Sigmoid colon (tissue), 7 donors: ENCODE measurements at places on chromosomes 6 and 20. TPM values are rescaled to one million over a fixed set of nuclear protein-coding genes. Genes with fewer than 3 reads are reported as not detected.

DNA sequence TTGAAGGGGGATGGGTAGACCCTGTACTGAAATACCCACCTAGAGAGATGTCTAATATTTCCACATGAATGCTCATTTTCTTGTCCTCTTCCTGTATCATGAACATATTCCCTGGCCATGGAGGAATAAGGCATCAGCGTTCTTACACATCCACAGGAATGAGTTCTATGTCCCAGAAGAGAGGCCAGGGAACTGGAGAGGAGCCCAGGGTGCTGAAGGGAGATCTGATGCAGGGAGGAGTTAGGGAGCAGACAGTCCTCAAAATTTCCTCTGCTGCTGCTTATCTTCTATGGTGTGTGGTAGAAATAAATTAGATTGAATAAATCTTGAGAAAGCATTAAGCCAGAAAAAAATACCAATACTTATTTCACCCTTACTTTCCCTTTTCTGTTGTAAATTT lies 295.0 kb downstream of the KCNQ5 start:
- no peaks in the 10 kb centered on the region for H3K27me3 ChIP-seq
- no peaks in the 10 kb centered on the region for H3K4me1 ChIP-seq
- H3K27ac ChIP-seq, result no peak overlapping the region
- H3K4me3 ChIP-seq, result no peak overlapping the region

- no peak overlapping the region for H3K27ac ChIP-seq
- H3K27me3 ChIP-seq, result no peaks in the 10 kb centered on the region
- peaks cover 41% of the 10 kb centered on the region for H3K4me1 ChIP-seq
- H3K36me3 ChIP-seq, result no peaks in the 10 kb centered on the region
- no peak overlapping the region for H3K4me3 ChIP-seq
- DNase-seq, result no peak
Observed at GRCh38 chr20:62146019-62146755, 2.6 kb downstream of the SS18L1 start.

DNA sequence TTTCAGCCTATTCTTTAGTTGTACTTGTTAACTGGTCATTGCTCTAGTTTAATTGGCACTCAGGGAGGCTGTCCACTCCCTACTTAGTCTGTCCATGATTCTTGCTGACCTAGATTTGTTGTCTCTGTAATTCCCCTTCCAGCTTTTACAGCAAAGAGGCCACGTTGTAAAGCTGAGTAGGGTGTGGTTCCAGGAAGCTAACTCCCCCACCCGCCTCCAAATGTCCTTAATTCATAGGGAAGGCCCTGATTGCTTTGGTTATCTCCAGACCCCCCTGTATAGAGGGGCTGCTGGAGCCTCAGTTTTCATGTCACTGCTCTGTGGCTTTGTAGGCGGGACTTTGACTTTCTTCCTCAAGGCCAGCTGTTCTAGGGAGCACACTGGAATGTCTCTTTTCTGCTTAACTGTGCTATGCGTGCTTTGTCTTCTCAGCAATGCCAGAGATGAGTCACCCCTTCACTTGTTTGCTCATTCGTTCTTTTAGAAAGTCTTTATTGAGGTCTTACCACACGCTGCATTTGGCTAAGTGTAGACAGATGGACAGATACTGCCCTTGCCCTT lies 175.1 kb upstream of the JAG1 start:
- no peak overlapping the region for H3K4me3 ChIP-seq
- no peaks in the 10 kb centered on the region for H3K27me3 ChIP-seq
- H3K4me1 ChIP-seq, result no peaks in the 10 kb centered on the region
- peak overlapping the region; percentile 33 for H3K27ac ChIP-seq

GRCh38 chr6:19554356-19555225 lies 282.6 kb upstream of the ID4 start:
- DNase-seq, result peak; percentile 65
- no peaks in the 10 kb centered on the region for H3K27me3 ChIP-seq
- no peak overlapping the region for H3K4me3 ChIP-seq
- no peaks in the 10 kb centered on the region for H3K36me3 ChIP-seq

DNA sequence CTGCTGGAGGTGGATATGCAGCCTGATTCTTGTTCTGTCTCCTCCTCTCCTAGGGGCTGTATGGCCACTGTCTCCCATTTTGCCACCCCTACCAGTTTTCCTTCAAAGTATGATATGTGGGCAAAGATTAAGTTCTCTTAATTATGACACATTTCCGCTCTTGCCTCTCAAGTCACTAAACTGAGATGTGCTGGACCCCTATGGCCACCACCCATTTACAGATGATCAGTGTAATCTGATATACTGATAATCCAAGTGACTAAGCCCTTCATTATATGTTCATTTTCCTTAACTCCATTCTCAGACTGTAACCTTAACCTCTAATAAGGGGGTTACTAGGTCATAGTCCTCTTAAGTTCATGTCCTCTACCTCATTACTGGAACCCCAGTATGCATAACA lies 711 bp upstream of the C20orf141 start:
- no peaks in the 10 kb centered on the region for H3K36me3 ChIP-seq
- no peak for DNase-seq
- H3K4me1 ChIP-seq, result no peaks in the 10 kb centered on the region

GRCh38 chr6:79894939-79895338 lies 52.4 kb downstream of the ELOVL4 start:
- H3K27me3 ChIP-seq, result no peaks in the 10 kb centered on the region
- H3K4me3 ChIP-seq, result no peak overlapping the region
- DNase-seq, result no peak
- H3K4me1 ChIP-seq, result no peaks in the 10 kb centered on the region
- no peaks in the 10 kb centered on the region for H3K36me3 ChIP-seq

GRCh38 chr6:137443901-137444300 lies 50.3 kb downstream of the OLIG3 start:
- no peaks in the 10 kb centered on the region for H3K27me3 ChIP-seq
- no peaks in the 10 kb centered on the region for H3K4me1 ChIP-seq
- no peaks in the 10 kb centered on the region for H3K36me3 ChIP-seq
- no peak overlapping the region for H3K27ac ChIP-seq

GRCh38 chr6:36980876-36981619 lies 4.9 kb downstream of the MTCH1 start:
- peaks cover 24% of the 10 kb centered on the region for H3K36me3 ChIP-seq
- H3K27me3 ChIP-seq, result no peaks in the 10 kb centered on the region
- no peak overlapping the region for H3K27ac ChIP-seq
- H3K4me3 ChIP-seq, result no peak overlapping the region
- DNase-seq, result no peak
- H3K4me1 ChIP-seq, result no peaks in the 10 kb centered on the region

GRCh38 chr6:143821359-143821758 lies 21.8 kb upstream of the LTV1 start:
- H3K36me3 ChIP-seq, result no peaks in the 10 kb centered on the region
- no peaks in the 10 kb centered on the region for H3K4me1 ChIP-seq
- no peak for DNase-seq
- no peak overlapping the region for H3K4me3 ChIP-seq

GRCh38 chr6:121849477-121849876 lies 414.0 kb downstream of the GJA1 start:
- H3K4me3 ChIP-seq, result no peak overlapping the region
- no peaks in the 10 kb centered on the region for H3K27me3 ChIP-seq
- DNase-seq, result peak; percentile 66
- H3K4me1 ChIP-seq, result no peaks in the 10 kb centered on the region

DNA sequence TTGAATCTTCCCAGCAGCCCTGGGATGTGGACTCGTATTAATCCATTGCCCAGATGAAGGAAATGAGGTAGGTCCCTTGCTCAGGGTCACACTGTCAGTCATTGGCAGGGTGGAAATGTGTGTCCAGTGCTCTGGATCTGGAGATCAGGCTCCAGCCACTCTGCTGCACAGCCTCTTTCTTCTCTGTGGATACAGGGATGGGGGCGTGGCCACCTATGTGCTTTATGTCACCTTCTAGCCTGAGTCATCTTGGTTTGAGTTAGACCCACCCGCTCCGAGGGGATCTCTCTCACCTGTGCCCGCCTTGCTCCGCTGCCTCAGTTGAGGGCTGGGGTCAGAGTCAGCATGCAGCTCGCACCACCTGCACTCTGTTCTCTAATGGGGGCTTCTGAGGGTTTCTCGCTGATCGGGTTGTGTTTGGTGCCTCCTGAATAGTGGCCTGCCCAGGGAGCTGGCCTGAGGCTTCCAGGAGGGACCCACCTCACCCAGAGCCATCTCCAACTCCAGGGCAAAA lies 80.0 kb downstream of the TCP11 start:
- no peak overlapping the region for H3K4me3 ChIP-seq
- no peaks in the 10 kb centered on the region for H3K4me1 ChIP-seq
- no peak overlapping the region for H3K27ac ChIP-seq
- H3K36me3 ChIP-seq, result peaks cover 90% of the 10 kb centered on the region
- DNase-seq, result no peak
- H3K27me3 ChIP-seq, result no peaks in the 10 kb centered on the region

DNA sequence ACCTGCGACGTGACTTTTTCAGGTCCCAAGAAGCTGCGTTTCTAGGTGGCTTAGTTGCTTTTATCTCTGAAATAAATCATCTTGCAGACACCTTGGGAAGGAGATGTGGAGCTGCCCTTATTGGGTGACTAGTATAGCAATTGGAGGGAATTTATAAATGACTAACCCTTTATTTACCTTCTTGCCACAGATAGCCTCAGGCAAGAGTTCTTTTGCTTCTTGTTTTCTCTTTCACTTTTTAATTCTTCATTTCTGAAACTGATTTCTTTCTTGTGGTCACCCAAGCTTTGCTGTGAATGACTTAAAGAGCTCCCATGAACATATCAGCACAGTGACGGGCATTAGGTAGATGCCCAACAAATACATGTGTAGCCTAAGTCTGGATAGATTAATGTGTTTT lies 3.0 kb downstream of the ADGRF4 start:
- no peaks in the 10 kb centered on the region for H3K27me3 ChIP-seq
- DNase-seq, result no peak
- no peak overlapping the region for H3K27ac ChIP-seq

GRCh38 chr6:52994839-52995088 lies 320 bp downstream of the GSTA4 start:
- H3K27me3 ChIP-seq, result no peaks in the 10 kb centered on the region
- DNase-seq, result no peak
- peak overlapping the region; percentile 96 for H3K27ac ChIP-seq
- H3K4me1 ChIP-seq, result peaks cover 20% of the 10 kb centered on the region
- H3K4me3 ChIP-seq, result peak overlapping the region; percentile 83

- no peak overlapping the region for H3K4me3 ChIP-seq
- H3K27me3 ChIP-seq, result peaks cover 55% of the 10 kb centered on the region
- peaks cover 14% of the 10 kb centered on the region for H3K4me1 ChIP-seq
- H3K27ac ChIP-seq, result no peak overlapping the region
Observed at GRCh38 chr6:37536491-37537190, 36.9 kb upstream of the CCDC167 start.

GRCh38 chr6:21045135-21045700 lies 511.0 kb downstream of the CDKAL1 start:
- H3K27me3 ChIP-seq, result no peaks in the 10 kb centered on the region
- no peak overlapping the region for H3K27ac ChIP-seq
- H3K36me3 ChIP-seq, result no peaks in the 10 kb centered on the region
- no peak for DNase-seq

GRCh38 chr6:108200631-108201030 lies 34.8 kb downstream of the NR2E1 start:
- H3K4me1 ChIP-seq, result no peaks in the 10 kb centered on the region
- no peaks in the 10 kb centered on the region for H3K27me3 ChIP-seq
- H3K36me3 ChIP-seq, result no peaks in the 10 kb centered on the region
- DNase-seq, result no peak

- H3K4me3 ChIP-seq, result no peak overlapping the region
- no peaks in the 10 kb centered on the region for H3K27me3 ChIP-seq
- H3K36me3 ChIP-seq, result no peaks in the 10 kb centered on the region
- DNase-seq, result no peak
- no peak overlapping the region for H3K27ac ChIP-seq
Observed at GRCh38 chr6:4374216-4374615, 238.8 kb upstream of the ECI2 start.

IGF2R gene
- 34.6 TPM for total RNA-seq

TTK gene
- 0.16 TPM for total RNA-seq

APOM gene
- total RNA-seq, result 3.6 TPM

HLA-DQB1 gene
- under 0.01 TPM for total RNA-seq

CST7 gene
- total RNA-seq, result 3.5 TPM

SLC35F1 gene
- total RNA-seq, result 4.6 TPM

BANF2 gene
- total RNA-seq, result not detected

TTPAL gene
- 9.0 TPM for total RNA-seq

CALHM4 gene
- total RNA-seq, result not detected

HLA-DRB1 gene
- total RNA-seq, result 31.4 TPM
